ENCODE measurements at places on chromosomes 3 and 15.

- no peak for DNase-seq
These were observed 101.6 kb downstream of the ZIC4 start for GRCh38 chr3:147304756-147305155.

GRCh38 chr3:99823723-99824711 is 6.4 kb downstream of the CMSS1 start:
- DNase-seq = no peak

- no peak for DNase-seq
These were observed 370.1 kb downstream of the NR2F2 start for GRCh38 chr15:96700555-96700954.

DNA sequence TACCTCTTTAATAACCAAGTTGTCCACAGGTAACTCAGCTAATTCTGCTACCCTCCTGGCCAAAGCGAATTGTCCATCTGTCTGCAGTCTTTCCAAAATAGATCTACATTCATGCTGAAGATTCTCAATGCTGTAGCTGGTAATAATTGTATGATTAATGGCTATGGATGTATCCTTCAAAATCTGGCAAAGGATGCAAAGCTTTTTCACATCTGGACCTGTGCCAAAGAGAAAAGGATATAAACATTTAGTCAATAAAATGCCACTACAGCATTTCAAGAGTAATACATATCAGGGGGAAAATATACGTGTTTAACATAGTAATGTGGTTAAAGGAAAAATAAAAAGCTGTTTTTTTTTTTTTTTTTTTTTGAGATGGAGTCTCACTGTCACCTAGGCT is 48.7 kb downstream of the EIF3J start:
- no peak for DNase-seq

DNA sequence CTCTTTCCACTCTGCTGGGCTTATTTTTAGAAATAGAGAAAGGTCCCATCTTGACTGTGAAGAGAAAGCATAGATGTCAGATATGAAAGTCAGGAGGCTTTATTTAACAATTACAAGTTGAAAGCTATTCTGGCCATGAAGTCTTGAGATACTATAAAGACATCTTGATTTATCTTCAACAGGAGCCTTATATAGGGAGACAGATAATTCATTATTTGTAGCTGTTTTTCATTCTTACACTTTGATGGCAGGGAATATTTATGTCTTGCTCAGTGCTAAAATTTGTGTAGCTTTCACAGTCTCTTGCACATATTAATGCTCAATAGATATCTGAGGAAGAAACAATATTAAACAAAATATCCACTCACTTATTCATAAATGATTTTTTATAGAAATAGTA is 248.8 kb downstream of the C3orf38 start:
- DNase-seq = no peak

- DNase-seq = no peak
These were observed 36.7 kb upstream of the SLC7A14 start for GRCh38 chr3:170622369-170623159.

DNA sequence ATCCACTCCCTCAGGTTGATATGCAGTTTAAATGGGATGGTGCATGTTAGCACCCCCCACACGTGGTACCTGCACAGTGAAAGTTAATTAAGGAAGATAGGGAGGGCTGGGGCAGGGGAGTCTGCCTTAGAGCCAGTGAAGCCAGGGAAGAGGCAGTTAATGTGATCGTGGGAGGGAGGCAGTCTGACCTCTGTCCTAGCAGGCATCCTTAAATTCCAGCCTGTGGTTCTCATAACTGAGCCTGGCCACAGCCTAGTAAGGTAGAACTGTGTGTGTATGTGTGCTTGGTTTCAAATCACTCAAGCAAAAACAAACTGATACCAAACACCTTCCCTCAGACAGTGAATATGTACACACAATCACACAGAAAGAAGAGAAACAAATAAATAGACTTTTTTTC is 319.1 kb upstream of the TLE3 start:
- DNase-seq = no peak

DNA sequence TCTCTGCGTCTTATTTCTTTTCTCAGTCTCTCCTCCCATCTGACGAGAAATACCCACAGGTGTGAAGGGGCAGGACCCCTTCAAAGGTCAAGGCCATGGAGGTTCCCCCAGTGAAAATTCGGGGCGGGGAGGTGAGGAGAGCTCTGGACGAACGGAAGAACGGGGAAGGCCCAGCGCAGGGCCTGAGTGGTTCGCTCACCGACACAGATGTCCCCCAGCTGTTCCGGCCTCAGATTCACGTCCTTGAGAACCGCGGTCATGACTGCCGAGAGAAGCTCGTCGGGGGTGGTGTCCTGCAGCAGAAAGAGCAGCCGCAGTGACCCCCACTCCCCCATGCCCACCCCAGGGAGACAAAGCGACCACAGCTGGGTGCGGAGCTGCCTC is 542 bp downstream of the ACAA1 start:
- DNase-seq = no peak

DNA sequence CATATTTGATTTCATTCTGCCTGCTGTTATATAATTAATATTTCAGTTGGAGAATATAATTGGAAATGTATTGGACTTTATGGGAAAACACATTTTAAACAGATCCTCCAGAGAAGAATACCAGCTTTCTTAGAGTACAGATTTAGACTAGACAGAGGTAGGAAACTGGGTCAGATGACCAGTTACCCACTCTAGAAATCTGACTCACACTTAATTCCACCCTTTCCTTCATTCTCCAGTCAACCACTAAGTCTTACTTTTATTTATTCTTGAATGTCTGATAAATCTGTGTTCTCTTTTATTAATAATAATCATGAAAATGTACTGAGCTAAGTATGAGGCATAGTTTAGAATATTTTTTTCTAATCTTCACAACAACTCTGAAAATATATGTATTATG is 110.7 kb downstream of the LRRC49 start:
- no peak for DNase-seq

GRCh38 chr3:16768014-16768413 is 116.7 kb upstream of the PLCL2 start:
- no peak for DNase-seq

GRCh38 chr15:67077641-67078215 is 12.3 kb downstream of the SMAD3 start:
- no peak for DNase-seq

Data from activated CD8-positive, alpha-beta memory T cell treated with anti-CD3 and anti-CD28 coated beads for 48 hours (primary cell).